ENCODE measurements at places on chromosomes 6 and 20.
A peak's percentile ranks its signal among the peaks of the same experiment; 100 is the strongest.

DNA sequence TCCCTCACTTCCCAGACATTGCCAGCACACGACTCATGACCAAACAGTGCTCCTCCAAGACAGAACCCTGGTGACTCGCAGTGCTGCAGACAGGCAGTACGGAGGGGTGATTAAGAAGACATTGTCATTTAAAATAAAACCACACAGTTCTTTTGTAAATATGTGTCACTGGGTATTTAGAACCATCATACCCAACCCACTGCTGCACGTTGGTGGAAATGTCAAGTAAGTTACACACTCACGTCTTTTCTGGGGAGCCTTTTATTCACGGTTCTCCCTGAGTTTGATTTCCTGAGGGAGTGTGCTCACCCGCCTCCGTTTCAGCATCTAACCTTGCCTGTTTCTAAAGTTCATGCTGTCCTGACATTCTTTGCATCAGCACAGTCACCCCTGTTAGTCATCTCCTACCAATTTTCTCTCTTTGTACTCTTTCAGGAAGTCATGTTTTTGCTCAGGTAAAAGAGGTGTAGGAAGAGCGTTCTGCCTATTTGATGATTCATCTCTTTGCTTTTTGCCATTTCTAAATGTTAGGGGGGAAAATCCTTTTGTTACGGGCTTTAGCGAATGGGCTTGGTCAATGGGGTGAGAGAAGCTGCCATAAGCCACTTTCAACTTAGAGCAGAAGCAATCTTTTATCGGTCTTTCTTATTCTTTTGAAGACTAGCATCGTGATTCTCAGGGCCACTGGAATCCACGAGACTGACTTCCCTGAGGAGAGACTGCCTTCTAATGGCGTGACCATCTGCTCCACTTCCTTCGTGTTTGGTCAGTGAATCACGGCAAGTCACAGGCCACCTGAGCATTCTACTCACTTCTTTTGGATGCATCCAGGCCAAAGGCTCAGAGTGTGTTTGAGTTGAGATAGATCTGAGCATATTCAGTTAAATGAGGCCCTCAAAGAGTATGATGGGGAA lies 512.8 kb upstream of the JARID2 start:
- DNase-seq = no peak

GRCh38 chr6:167020206-167020605 lies 21.0 kb downstream of the CEP43 start:
- no peak for DNase-seq

DNA sequence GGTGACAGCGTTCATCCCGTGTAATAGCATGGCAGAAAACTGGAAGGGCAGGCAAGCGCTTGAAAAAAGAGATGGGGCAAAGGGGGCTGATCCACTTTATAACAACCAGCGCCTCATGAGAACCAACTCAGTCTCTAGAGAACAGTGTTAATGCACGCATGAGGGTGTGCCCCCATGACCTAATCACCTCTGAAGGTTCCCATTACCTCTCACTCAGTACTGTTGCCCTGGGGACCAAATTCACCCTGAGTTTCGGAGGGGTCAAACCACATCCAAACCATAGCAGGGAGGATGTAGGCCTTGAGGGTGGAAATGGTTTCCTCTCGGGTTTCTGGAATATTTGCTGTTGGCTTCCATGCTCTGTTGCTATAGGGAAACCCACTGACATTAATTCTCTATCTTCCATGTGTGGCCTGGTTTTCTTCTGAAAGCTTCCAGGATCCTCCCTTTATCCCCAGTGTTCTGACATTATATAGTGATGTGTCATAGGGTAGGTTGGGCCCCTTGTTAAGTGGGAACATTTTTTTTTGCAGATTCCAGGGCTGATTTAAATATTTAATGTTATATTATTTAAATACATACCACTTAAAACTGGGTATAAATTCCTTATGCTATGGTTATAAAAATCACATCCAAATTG lies 65.2 kb downstream of the PPP1R14C start:
- no peak for DNase-seq

GRCh38 chr6:117078624-117079023 lies 186.7 kb upstream of the VGLL2 start:
- no peak for DNase-seq

DNA sequence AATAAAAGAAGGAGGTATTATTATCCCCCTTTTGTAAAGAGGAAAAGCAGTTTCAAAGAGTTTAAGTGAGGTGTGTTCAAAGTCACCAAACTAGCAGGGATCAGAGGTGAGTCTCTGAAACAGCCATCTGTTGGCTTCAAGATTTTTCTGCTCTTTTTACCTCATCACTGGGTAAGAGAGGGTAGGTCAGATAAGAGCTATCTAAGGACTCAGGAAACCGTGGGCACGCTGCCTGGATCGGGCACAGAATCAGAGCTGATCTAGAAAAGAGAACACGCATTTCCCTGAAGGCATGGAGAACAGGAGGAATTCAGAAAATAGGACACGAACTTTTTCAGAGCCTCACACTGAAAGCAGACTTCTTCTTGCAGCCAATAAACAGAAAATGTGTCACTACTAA lies 65.8 kb upstream of the LY86 start:
- DNase-seq = no peak

DNA sequence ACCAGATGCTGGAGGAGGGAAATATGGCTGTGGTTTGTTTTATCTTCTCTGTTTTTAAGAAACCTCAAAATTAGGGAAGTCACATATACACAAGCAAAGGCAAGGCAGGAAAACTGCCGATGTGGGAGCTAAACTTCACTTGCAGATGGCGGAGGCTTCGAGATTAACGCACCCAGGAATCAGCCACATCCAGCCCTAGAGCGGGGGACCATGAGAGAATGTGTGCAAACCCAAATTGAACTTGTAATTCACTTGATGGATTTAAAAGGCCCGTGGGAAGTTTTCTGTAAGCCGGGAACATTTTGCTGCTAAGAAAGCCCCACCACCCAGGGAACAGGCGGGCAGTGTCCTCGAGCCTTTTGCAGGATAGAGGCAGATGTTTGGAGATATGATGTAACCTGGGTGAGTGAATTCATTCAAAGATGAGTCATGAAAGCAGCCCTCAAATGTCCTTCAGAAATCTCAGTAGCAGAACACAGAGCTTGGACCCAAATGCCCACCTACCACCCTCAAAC lies 39.9 kb downstream of the PREX1 start:
- DNase-seq = peak; percentile 32

- DNase-seq = no peak
Observed at GRCh38 chr20:17210387-17210786, 16.5 kb upstream of the PCSK2 start.

DNA sequence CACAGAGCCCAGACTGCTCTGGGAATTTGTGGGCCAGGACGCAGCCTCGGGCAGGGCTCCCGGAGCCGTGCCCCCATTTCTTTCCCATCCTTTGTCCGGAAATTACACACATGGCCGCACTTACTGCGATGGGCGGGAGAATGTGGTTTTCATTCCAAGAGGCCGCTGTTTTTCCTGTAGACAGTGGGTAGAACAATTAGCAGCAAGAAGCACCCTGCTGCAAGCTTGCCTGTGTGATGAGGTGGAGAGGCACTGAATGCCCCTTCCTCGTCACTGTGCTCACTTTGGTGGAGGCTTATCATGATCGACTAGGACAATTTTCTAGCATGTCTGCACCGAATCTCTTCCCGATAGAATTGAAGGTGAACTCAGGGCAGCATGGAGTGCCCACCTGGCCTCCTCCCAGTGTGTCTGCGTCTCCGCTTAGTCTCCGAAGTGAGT lies 102.8 kb downstream of the DACT2 start:
- DNase-seq = no peak

GRCh38 chr6:150302520-150303176 lies 66.2 kb upstream of the IYD start:
- DNase-seq = no peak

- DNase-seq = no peak
Observed at GRCh38 chr6:56406276-56407269, 159.2 kb upstream of the COL21A1 start.

- peak; percentile 56 for DNase-seq
Observed at GRCh38 chr6:57173056-57173885, 1.1 kb downstream of the BAG2 start.

DNA sequence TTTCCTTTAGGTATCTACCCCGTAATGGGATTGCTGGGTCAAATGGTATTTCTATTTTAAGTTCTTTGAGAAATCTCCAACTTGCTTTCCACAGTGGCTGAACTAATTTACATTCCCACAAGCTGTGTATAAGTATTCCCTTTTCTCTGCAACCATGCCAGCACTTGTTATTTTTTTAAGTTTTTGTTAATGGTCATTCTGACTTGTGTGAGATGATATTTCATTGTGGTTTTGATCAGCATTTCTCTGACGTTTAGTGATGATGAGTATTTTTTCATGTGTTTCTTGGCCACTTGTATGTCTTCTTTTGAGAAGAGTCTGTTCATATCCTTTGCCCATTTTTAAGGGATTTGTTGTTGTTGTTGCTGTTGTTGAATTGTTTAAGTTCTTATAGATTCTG lies 871.1 kb downstream of the KIF16B start:
- DNase-seq = no peak

GRCh38 chr6:126907996-126908395 lies 210.5 kb upstream of the RSPO3 start:
- DNase-seq = no peak

DNA sequence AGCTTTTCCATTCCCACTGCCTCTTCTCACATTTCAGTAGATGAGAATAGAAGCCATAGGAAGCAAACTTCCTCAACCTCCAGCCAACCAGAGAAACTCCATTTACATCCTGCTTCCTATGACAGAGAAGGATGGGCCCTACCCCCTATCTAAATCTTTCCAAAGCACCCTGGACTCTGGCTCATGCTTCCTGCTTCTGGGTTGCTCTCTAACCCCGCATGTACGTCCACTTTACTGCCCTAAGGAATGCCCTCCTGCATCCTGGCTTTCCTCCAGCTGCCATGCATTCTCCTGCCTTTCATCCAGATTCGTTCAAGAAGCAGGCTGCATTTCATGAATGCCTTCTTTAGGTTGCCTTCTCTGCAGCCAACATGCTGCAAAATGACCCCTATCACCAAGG lies 91.9 kb downstream of the FAM217A start:
- DNase-seq = no peak

- no peak for DNase-seq
Observed at GRCh38 chr20:4844751-4845465, 123.2 kb downstream of the PRND start.

DNA sequence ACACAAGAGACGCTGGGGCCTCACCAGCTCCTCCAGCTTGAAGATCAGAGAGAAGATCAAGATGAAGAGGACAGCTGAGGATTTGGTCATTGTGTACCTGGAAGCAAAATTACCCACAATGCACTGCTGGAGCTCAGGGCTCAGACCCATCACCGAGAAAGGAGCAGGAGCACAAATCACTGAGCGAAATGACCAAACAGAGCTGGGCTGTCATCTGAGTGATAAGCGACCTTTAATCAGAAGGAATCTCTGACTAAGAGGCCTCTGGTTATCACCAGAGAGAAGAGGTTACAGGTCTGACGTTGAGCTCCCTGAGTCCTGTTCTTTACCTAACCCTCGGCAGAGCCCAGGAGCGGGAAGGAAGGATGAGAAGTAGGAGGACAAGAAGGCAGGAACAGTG lies 47.5 kb upstream of the CDH22 start:
- DNase-seq = no peak

DNA sequence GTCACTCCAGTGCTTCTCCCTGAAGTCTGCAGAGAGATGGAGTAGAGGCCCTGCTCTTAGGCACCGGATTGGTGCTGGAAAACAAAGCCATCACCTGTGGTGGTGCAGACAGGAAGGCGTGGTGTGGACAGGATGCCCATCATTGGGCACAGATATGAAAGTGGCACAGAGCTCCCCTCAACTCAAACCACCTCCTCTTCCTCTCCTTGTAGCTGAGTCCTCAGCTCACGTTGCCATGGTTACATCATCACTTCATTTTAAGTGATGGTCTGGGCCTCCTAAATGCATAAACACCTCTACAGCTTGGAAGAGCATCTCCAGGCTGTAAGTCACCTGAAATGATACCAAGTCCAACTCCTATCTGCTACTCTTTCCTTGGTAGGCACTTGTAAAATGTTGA lies 8.0 kb upstream of the RTF2 start:
- no peak for DNase-seq

DNA sequence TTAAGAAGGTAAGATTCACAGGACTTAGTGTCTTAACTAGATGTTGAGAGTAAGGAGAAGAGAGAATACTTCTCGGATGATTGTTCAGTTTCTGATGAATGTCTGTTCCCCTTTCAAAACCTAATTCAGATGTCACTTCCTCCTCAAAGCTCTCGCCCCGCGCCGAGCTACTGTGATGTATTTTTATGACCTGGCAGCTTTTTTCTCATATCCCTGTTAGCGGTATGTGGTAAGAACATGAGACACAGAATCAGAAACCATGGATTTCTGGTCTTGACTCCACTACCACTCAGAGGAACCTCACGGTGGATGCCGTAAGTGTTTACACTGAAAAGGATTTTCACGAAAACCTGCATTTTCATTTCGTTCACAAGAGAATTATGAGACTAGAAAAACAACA lies 48.4 kb downstream of the CEP43 start:
- no peak for DNase-seq

DNA sequence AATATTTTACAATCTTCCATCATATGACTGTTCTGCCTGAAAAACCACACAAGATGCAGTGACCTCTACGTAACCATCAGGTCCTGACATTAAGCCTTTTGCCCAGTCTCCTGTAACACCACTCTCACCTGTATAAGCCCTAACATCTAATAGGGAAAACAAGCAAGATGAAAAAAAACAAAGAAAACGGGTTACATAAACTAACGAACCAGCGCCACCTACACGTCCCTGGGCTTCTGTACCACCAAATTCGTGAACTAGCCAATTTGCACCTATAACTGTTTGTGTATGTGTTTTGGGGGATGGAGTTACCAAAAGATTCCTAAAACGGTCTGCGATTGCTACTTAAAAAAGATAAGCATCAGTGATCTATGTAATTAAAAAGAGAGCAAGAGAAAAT lies 70.2 kb downstream of the BLOC1S5 start:
- no peak for DNase-seq

GRCh38 chr6:166632731-166633130 lies 5.7 kb upstream of the RPS6KA2 start:
- DNase-seq = no peak

DNA sequence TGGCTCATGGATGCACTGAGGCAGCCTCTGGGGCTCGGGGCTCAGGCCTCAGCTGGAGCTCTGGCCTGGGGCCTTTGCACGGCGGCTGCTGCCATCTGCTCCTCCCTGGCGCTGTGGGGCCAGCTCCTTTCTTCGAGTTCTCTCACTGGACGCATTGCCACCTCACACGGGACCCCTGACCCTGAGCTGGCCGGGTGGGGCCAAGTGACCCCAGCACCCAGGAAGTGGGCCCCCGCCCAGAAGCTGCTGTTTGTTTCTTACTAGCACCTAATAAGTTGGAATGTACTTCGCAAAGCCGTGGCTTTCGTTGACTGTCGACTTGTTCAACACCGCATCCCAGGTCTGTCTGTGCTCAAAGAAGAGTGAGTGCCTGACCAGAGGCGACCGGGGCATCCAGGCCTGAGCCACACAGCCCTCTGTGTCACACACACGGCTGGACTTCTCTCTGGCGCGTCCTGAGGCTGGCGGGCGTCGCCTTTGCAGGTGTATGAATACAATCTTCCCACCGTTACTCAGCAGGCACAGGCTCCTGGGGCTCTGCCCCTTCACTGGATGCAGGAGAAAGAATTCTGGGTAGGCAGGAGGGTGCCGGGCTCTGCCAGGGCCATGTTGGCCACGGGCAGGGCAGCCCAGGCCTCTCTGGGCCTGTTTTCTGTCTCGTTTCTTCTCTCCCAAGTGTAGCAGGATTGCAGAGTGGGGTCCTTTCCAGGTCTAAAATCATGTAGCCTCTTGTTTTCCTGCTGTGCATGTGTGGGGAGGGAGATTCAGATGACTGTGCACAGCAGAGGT lies 112.9 kb downstream of the DLL1 start:
- DNase-seq = peak; percentile 47

Measured in NCI-H82 (cell line).